ENCODE measurements at places on chromosomes 2 and 18.

- no peak for DNase-seq
These were observed 10.8 kb downstream of the SIX3 start for GRCh38 chr2:44952143-44952805.

- DNase-seq = no peak
These were observed 6.5 kb downstream of the GKN1 start for GRCh38 chr2:68980956-68981355.

- DNase-seq = no peak
These were observed 18.0 kb upstream of the AP1S3 start for GRCh38 chr2:223855426-223855825.

GRCh38 chr2:132463719-132464118, 47.1 kb downstream of the GPR39 start:
- DNase-seq = no peak

DNA sequence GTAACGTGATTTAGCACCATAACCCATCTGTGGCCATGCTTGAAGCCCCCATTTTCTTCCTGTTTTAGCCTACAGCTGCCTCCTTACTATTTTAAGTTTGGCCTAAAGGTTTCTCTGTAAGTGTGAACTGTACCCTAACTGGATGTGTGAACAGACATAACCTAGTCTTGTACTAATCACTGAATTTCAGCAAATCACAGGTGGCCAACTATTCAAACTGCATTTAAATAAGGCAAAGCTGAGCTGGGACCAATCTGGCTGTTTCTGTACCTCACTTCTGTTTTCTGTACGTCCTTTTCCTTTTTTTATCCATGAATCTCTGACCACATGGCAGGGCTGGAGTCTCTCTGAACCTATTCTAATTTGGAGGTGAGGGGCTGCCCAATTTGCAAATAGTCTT, 452.7 kb upstream of the HS6ST1 start:
- DNase-seq = no peak
